ENCODE measurements at places on chromosomes 4 and X.

DNA sequence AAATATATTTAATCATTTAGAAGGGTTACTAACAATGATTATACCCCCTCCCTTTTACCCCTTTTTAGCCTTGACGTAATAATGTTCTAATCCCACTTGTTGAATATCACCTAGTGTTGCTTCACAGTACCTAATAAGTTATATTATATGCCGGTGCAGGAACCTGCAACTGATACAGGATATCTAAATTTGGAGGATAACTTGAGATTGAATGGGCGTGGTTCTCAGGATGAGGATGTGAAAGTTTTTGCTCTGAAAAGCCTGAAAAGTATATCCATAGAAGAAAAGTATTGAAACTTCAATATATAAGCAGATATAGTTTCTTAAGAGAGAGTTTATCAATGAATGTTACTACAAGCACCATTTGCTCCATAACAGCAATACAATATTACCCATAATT is 59.8 kb downstream of the ZNF711 start:
- DNase-seq, result no peak

GRCh38 chr4:167117273-167117672 is 117.0 kb downstream of the SPOCK3 start:
- DNase-seq, result no peak

DNA sequence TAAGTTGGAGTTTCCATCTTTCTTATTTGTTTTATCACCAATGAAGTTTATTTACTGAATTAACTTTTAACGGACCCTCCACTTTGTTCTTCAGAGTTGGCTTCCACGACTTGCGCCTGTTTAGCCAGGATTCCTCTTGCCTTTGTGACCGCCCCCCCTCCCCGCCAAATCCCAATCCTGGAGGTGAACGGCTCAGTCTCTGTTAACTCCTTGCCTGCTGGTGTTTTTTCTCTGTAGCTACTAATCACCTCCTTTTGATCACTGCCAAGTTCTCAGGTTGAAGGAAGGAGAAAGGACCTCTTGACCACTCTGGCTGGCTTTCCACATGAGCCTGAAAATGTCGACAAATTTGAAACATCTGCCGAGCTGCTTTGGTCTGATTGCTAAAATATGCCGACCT is 46.8 kb upstream of the BCOR start:
- DNase-seq, result no peak

DNA sequence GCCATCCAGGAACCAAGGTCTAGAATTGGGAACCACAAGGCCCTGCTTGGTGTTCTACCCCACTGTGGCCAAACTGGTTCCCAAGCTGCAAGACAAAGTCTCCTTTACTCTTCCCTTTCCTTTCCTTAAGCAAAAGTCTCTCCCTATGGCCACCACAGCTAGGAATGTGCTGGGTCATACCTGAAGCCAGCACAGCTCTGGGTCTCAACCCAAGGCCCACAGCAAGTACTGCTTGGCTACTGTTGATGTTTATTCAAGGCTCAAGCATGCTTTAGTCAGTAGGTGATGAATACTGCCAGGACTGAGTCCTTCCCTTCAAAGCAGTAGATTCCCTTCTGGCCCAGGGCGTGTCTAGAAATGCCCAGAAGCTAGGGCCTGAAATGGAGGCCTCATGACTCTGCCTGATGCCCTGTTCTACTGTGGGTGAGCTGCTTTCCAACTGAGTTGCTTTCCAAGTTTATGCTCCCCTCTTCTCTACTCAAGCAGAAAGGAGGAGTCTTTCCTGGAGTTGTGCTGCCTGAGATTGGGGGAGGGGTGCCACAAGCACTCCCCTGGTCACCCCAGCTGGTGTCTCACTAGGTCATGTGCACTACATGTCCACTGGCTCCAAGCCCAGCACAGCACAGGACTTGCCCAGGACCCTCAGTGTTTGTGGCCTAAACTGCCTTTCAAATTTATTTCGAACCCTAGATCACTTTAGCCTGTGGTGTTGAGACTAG is 44.9 kb downstream of the STAP1 start:
- DNase-seq, result no peak

DNA sequence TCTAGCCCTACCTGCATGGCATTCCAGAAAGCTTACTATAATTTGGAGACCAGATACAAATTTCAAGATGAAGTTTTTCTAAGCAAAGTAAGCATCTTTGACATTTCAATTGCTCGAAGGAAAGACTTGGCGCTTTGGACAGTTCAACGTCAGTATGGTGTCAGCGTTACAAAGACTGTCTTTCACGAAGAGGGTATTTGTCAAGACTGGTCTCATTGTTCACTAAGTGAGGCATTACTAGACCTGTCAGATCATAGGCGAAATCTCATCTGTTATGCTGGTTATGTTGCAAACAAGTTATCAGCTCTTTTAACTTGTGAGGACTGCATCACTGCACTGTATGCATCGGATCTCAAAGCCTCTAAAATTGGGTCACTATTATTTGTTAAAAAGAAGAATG is 17.6 kb downstream of the THAP9 start:
- DNase-seq, result no peak

DNA sequence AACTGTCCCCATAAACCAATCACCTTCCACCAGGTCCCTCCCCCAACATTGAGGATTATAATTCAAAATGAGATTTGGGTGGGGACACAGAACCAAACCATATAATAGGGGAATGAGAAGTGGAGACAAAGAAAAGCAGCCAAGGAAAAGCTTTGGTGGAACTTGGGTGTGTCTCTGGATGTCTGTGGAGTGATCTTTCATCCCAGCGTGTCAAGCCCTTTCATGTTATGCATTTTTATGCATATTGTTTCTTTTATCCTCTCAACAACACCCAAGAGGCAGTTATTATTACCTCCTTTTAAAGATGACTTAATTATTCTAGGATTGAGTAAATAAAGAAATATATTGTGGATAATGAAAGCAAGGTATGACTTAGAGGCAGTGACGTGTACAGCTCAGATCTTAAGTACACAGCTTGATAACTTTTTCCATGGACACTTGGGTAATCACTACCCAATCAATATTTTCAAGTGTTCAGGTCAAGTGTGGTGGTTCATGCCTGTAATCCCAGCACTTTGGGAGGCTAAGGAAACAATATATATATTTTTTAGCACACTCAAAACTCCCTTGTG is 42.6 kb upstream of the HOPX start:
- no peak for DNase-seq

DNA sequence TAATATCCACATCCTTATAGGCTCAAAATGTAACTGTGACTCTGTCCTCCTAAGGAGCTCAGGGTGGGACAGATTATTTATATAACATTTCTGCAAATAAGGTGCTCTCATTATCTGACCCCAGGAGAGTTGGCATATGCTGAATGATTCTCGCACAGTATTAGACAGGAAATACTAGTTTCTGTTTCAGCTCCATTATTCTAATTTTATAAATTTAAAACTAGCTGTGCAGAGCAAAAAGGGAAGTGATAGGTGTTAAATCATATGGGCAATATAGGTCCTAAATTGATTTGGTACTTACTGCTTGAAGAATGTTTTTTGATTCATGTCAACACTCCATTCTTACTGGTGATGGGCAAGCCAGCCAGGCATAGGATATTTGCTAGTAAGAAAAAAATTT is 141.5 kb downstream of the GLRA2 start:
- no peak for DNase-seq

DNA sequence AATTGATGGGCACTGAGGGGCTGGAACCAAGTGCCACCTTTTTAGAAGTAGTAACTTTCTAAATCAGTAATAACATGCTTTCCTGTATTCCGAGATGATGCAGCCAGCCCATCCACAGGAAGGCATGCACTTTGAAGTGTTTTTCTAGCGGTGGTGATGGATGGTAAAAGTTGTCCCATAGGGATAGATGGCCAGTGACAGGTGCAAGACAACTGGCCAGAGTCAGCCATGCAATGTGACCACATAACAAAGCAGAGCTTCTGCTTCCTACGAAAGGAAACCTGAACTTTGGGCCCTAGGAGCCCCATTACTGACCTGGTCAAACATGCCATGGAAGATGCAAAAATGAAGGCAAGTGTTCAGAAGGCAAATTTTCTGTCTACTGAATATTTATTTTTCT is 72.3 kb downstream of the NR3C2 start:
- DNase-seq, result no peak

- no peak for DNase-seq
Measured at GRCh38 chr4:29852537-29852936, 867.6 kb upstream of the PCDH7 start.

- no peak for DNase-seq
Measured at GRCh38 chr4:8695237-8696219, 103.0 kb downstream of the CPZ start.

GRCh38 chr4:8860096-8860891 is 11.3 kb downstream of the HMX1 start:
- no peak for DNase-seq

- DNase-seq, result no peak
Measured at GRCh38 chr4:38577462-38577861, 86.5 kb upstream of the KLF3 start.

- DNase-seq, result peak; percentile 25
Measured at GRCh38 chrX:150635952-150636351, 57.2 kb upstream of the MTMR1 start.

GRCh38 chr4:182193311-182193710 is 49.9 kb upstream of the TENM3 start:
- DNase-seq, result no peak
